ENCODE measurements at places on chromosomes 4 and X.

- DNase-seq, result no peak
These were observed 239.9 kb upstream of the DKK2 start for GRCh38 chr4:107276052-107276451.

GRCh38 chrX:119410027-119410819 lies 11.1 kb downstream of the SLC25A43 start:
- no peak for DNase-seq

- no peak for DNase-seq
These were observed 66.7 kb upstream of the VCX2 start for GRCh38 chrX:8237718-8238117.

GRCh38 chrX:39896951-39897740 lies 200.6 kb downstream of the BCOR start:
- DNase-seq, result no peak

GRCh38 chr4:139790291-139790690 lies 124.7 kb downstream of the MGST2 start:
- no peak for DNase-seq

DNA sequence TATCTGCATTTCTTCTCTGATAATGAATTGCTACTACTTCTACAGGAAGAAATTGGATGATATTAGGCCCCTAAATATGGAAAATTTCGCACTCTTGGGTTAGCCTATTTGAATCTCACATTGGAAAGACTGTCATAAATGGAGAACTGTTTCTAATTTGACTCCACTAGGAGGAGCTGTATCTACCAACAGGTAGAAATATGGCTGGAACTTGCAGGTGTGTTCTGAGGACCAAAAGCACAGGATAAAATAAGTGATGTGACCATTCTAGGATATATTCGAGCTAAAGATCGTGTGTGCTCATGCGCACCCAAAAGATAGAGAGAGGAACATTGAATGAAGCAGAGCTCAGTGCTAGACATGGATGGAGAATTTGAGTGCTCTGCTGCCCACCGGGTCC lies 4.8 kb upstream of the NKAP start:
- DNase-seq, result no peak

DNA sequence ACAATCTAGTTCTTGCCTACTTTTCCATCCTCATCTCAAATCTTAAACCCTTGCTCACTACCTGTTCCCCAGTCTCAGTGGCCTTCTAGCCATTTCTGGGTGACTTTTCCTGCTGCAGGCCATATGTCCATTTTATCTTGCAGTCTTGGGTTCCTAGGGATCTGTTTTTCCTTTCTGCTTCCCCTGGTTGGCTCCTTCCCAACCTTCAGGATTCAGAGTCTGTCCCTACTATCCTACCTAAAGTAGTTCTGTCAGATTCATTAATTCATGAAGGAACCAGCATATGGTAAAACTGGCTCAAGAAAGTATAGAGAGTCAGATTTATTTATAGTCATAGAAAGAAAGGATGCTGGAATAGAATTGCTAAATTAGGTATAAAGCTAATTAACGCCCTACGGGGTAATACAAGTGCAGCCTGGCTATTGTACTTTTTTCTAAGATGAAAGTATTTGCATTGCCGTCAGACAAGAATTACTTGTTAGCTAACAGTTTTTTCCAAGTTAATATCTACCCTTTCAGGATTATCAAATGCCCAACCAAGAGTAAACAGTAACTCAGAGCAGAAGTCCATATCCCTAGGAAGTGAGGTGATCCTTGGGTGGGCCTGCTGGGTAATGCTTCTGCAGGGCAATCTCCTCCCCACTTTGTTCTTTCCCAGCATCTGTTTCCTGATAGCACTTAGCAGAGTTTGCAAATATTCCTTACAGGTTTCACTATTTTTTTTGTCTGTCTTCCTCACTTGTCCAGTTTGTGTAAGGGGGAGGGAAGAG lies 63.6 kb downstream of the REPS2 start:
- no peak for DNase-seq

DNA sequence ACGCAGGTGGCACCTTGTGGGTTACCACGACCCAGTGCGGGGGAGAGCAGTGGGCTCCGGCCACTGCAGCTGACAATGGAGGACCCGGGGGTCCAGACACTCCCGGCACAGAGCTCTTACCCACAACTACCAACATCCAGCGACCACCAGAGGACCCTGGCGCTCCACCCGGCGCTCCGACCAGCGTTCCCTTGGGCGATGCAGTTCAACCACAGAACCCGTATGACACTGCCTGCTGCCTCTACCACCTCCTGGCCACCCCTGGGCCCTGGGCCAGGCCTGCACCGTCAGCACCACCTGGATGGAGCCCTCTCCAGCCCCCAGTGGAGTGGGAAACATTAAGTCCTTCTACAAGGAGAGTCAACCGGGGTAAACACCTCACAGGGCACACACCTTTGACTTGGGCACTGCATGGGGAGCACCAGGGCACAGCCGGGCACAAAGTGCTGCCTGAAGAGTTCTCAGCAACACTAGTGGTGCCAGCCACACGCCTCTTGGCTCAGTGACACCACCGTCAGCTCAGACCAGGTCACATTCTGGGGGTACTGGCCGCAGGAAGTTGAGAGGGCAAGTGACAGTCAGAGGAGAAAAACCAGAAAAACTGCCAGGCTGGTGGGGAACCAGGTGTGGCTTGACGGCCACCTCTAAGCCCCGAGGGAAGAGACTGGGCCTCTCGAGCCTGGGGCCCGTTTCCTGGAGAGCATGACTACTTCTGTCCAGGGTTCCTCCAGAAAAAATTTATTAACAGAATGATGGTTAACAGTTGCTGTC lies 2.6 kb downstream of the CTBP1 start:
- DNase-seq, result no peak

DNA sequence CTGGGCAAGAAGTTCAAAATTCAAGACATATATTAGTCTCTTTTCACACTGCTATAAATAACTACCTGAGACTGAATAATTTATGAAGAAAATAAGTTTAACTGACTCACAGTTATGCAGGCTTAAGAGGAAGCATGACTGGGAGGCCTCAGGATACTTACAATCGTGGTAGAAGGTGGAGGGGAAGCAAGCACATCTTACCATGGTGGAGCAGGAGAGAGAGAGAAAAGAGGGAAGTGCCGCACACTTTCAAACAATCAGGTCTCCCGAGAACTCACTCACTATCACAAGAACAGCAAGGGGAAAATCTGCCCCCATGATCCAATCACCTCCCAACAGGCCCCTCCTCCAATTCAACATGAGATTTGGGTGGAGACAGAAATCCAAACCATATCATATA lies 273.3 kb upstream of the RASGEF1B start:
- DNase-seq, result no peak

GRCh38 chrX:40855411-40855810 lies 120.1 kb upstream of the MED14 start:
- no peak for DNase-seq

GRCh38 chr4:17366496-17366895 lies 145.4 kb downstream of the QDPR start:
- no peak for DNase-seq

- DNase-seq, result peak; percentile 66
These were observed 142.5 kb downstream of the COL4A5 start for GRCh38 chrX:108582151-108582550.

DNA sequence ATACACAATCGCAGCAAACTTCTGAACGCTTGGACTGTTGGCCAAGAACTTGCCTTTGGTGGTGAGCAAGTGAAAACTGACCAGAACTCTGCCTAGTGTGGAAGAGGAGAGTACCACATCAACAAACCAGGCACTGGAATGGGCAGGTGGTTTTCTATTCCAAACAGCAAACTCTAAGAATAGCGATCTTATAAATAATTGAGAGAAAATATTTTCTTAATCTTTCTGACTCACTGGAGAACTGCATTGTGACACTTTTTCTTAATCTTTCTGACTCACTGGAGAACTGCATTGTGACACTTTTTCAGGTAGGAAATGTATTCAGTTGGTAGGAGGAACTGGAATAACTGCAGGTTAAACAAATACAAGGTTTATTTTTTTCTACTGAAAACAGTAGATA lies 57.0 kb upstream of the SORBS2 start:
- DNase-seq, result no peak

GRCh38 chrX:145630806-145631435 lies 186.7 kb upstream of the SLITRK2 start:
- DNase-seq, result no peak

Data from NCI-H1930 (cell line).